ENCODE measurements at places on chromosomes 6 and 20. TPM values are rescaled to one million over a fixed set of nuclear protein-coding genes. Genes with fewer than 3 reads are reported as not detected.

LKAAEAR1 gene
- not detected for total RNA-seq

WFDC6 gene
- not detected for total RNA-seq

TREM2 gene
- not detected for total RNA-seq

RFX6 gene
- not detected for total RNA-seq

TUBB2A gene
- 102 TPM for total RNA-seq

MICB gene
- 15.7 TPM for total RNA-seq
